ENCODE measurements at places on chromosomes 3 and 15.

DNA sequence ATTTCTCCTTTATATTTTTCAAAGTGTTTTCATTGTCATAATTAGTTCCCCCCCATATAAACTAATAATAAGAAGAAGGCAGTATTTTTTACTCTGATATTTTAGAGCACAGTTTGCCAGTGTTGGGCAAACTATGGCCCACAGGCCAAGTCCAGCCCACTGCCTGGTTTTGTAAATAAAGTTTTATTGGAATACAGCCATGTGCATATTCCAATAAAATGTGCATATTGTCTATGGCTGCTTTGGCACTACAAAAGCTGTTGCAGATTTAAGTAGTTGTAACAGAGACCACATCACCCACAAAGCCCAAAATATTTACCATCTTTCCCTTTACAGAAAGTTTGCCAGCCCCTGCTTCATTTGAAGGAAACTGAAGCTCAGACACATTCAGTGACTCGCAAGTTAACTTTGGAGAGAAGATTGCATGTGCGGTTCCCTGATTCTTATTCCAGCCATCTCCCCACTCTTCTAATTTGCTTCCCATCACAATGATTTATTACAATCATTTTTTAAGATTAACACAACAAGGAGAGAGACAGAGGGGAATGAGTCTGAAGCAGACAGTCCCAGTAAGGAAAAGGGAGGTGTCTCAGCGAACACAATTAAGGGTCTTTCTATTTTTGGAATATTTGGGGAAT, 48.9 kb downstream of the RFTN1 start:
- no peak for DNase-seq

GRCh38 chr3:17420668-17421067, 321.8 kb downstream of the TBC1D5 start:
- DNase-seq: peak; percentile 77

- DNase-seq: no peak
Measured at GRCh38 chr3:15955968-15956367, 158.2 kb upstream of the ANKRD28 start.

DNA sequence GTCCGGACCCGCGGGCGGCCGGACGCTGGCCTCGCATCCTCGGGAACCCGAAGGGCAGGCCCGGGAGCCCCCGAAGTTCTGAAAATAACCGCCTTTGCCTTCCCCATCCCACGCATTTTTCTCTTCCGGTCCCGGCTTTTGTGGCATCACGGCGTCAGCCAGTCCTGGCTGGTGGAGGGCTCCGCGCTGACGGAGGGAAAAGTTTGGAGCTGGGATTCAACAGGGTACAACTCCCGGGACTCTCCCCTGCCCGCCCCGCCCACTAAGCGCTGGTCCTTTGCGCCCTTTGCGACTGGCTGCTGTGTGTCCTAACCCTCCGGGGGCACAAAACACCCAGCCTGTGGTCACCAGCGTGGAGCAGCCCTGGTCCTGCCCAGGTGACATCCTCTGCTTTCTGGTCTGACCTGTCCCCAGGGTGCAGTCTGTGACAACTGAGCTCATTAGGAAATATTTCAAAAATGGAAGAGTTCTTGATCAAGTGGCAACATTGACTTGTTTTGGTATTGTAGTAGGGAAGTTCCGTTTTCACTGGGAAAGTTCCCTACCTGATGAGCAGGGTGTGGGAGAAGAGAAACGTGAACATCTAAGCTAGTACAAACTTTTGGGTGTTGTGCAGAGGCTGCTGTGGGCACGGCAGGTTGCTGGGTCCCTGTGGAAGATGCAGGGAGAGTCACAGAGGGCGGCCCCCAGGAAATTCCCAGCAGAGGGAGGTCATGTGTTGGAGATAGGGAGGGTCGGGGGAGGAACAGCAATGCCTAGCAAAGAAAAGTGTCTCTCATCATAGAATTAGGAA, 775 bp downstream of the ARNT2 start:
- DNase-seq: no peak

GRCh38 chr3:164459521-164460151, 618.7 kb downstream of the SI start:
- DNase-seq: peak; percentile 64

DNA sequence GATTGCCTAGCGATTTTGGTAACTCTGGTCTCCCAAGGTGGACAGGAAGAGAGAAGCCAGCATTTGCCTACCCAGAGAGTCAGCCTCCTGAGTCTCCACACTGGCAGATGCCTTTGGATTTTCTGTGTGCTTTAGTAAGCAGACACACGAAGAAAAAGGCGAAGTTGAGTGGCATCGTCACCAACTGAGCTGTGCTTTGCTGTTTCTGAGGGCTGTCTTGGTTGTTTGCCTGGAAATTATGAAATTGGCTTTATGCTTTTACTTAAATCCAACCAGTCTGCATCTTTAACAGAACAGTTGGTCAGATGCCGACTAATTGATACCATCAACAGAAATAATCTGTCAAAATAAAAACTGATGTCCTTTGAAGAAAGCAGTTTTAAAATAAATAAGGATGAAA, 56.0 kb downstream of the CACNA2D3 start:
- DNase-seq: no peak

DNA sequence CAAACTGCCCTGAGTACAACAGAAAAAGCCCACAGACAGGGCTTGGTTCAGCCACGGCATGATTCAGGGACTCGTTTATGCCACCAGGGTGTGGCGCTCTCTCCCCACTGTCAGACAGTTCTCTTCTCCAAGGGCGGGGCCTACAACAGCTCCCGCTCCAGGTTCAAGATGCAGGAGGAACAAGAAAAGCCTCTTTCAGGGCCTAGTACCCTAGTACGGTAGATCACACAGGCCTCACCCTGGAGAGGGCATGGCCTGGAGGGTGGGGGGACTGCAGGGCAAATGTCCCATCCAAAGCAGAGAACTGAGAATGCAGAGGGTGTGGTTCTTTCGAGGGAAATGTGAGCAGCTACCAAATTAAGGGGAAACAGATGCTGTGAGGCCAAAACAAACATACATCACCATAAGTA, 12.0 kb downstream of the MESD start:
- no peak for DNase-seq

- DNase-seq: no peak
Measured at GRCh38 chr15:48761393-48762158, 49.3 kb downstream of the CEP152 start.

DNA sequence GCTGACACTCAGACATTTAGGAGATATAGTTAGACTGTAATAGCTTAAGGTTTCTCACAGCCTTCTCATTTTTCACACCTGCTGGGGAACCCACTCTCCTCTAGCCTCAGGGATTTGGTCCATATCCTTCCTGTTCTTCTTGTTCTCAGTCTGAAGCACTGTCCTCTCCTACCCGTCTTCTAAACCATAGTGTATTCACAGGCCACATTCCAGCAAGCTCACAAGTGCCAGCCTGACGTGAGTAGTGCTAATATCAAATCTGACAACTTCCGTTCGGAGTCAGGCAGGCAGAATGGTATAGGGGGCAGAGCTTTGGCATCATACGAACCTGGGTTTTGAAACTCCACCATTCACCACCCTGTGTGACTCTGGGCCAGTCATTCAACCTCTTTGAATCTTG, 6.9 kb upstream of the CA12 start:
- no peak for DNase-seq

- no peak for DNase-seq
Measured at GRCh38 chr3:146221276-146221675, 29.6 kb downstream of the PLSCR4 start.

DNA sequence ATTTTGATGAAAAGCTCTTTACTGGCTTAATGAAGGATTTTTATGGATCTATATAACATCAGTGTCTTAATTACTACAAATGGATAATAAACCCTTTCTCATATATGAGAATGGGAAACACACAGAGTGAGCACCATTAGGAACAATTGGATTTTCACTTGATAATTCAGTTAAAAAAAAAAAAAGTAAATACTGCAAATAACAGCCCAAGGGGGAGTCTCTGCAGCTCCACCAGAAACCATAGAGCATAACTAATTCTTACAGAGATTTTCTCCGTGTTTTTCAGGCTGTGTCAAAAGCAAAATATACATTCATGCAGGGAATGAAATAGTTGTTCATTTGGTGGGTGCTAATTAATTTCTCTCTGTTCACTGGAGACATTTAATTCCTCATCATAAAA, 125.3 kb downstream of the EBLN2 start:
- DNase-seq: no peak

DNA sequence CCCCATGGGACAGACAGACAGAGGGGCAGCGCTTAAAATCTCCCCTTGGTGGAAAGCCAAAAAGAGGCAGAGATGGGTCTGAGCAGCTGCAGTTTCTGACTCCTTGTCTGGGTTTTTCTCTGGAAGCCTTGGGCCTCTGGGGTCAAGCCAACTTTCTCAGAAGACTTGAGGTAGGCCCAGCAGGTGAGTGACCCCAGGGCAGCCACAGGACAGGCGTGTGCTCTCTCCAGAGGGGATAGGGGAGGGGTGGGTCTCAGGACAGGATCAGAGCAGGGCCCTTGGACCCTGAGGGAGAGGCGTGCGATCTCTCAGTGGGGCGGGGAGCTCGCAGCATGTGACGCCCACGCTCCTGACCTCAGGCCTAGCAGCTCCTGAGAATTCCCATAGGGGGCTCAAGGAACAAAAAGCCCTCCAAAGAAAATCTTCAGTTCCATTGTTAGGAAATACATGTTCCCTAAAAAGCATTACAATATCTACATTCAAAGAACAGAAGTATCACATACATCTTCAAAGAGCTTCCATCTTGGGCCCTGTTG, 34.6 kb upstream of the DUSP7 start:
- DNase-seq: no peak

GRCh38 chr15:86229306-86229705, 149.6 kb downstream of the AGBL1 start:
- no peak for DNase-seq

DNA sequence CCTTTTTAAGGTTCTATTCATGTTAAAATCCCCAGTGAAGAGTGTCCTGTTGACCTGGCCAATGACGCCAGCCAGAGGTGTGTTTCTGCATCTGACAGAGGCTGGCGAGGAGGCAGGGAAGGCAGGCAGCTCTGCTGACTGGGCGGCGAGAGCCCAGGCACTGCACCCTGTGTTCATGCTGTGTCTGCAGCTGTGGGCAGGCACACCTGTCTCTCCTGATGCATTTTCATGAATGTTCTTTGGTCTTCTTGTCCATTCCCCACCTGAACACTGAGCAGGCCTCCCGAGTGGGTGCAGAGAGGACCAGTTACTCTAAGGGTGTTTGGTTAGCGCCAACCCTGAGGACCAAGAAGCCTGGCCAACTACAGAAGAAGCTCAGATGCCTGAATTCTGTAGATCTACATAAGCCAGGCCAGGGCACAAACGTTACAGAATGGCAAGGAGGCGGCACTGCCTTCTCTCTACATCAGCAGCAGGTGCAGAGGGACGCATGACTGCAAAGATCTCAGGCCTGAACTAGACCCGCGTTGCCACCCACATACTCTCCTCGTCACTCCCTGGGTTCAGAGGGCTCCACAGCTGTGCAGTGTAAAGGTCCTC, 233.7 kb downstream of the OCA2 start:
- DNase-seq: no peak

DNA sequence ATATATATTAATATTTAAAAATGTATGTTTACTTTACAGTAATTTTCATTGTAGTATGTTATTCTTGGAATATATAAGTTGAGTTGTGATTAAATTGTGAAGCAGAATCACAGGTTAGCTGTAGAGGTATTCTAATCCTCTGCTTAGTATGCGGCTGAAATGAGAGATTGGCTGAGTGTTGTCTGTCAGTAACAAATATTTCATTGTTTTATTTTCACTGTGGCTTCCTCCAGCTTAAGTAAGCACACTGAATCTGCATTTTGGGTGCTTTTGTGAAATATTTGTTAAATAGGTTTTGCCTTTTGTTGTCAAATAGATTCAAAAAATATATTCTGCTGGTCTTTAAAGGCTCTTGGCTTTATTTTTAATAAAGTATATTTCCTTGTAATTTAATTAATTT, 357.5 kb downstream of the CADM2 start:
- DNase-seq: no peak

DNA sequence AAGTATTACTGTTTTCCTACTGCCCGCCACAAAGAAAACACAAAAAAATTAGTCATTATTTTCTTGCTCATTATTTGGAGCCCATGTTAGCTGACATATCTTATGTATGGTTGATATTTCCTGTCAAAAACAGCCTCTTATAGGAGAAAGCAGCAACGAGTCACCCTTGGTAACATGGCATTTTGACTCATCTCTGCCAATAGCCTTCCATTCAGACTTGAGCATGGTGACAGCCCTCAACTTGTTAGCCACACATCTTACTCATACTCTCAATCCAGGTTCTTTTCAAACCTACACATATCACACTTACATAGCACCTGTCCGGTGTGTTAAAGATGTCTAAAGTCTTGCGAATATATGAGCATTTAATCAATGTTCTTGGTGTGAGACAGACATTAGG, 109.4 kb upstream of the SAMMSON start:
- no peak for DNase-seq

DNA sequence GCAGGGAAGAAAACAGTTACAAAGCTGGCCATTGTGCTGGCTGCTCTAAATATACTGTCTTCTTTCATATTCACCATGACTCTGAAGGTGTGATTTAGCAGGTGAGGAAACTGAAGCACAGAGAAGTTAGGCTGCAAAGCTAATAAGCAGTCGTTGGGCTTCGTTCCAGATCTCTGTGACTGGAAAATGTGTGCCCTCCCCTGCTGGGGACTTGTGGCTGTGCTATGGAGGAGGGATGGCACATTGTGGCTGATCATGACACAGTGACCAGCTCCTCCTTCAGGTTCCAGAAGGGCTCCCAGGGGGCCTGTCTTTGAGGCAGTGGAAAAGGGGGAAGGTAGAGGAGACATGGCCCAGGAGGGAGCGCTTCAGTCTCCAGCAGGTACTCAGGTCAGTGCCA, 19.2 kb downstream of the PXK start:
- DNase-seq: no peak

DNA sequence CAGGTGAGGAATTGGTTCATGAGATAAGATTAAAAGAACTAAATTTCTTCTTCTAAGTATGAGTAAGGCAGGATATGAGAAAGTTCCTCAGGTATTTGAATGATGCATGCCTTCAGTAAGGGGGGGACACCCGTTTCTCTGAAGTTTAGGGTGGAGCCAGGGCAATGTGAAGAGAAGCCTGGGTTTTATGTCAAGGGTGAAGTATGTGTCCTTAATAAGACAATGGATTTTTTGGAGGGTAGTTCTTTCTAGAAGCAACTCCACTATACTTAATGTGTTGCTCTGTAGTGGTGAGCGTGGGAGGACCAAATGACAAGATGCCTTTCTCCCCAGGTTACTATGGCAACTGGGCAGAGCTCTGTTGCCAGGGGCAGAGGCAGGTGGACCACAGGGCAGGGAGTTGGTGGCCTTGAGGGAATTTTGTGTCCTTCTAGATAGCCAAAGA, 44.0 kb downstream of the PHLDB2 start:
- DNase-seq: no peak

DNA sequence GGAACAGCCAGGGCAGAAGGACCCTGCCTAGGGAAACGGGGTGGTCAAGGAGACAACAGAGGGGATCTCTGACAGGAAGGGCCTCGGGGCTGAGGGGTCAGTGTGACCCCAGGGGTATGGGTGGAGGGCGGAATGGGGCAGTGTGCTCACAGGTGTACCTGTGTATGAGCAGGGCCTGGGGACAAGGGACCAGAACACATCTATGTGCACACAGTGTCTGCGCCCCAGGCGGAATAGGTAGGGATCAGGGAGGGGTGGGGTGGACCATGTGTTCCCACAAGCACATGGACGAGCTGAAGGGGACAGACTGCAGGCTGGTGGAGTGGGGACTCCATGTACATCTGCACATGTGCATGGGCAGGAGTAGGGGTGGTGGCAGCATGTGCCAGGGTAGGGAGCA, 5.0 kb upstream of the TLR9 start:
- no peak for DNase-seq

- no peak for DNase-seq
Measured at GRCh38 chr15:31161951-31162350, 60.4 kb upstream of the TRPM1 start.

GRCh38 chr3:168088106-168088720, 7.5 kb downstream of the GOLIM4 start:
- DNase-seq: no peak

All from NCI-H2029 treated with DMSO at 0.1 percent for 48 hours (cell line).